ENCODE measurements at places on chromosomes 4 and X.

DNA sequence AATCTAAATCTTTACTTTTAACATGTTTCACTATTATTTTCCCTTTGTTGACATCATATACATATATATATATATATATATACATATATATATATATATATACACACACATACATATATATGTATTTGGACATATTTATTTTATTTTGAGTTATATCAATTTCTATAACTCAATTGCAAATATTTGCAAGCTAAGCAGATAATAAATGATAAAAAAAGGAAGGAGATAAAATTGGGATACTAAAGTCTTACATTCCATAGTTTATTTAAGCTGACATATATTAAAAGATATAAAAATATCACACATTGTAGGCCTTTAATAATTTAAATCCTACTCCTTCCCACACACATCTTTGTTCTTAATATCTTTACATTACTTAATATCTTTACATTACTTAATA lies 372.2 kb downstream of the GRXCR1 start:
- DNase-seq: no peak

DNA sequence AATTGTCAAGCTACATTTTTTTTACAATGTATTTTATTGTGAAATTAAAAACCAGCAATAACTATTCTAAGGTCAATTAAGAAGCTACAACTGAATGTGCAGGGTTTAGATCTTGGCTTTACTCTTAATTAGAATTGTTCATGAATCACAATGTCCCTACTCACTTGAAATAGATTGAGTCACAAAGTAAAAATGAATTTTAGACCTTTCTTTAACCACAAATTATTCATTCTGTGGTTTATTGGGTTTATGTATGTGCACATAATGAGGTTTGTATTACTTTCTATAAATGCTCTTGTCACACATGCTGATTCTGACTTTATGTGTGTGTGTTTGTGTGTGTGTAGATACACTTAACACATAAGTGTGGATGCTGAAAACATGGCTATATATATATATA lies 647.0 kb upstream of the AADAT start:
- DNase-seq: no peak

DNA sequence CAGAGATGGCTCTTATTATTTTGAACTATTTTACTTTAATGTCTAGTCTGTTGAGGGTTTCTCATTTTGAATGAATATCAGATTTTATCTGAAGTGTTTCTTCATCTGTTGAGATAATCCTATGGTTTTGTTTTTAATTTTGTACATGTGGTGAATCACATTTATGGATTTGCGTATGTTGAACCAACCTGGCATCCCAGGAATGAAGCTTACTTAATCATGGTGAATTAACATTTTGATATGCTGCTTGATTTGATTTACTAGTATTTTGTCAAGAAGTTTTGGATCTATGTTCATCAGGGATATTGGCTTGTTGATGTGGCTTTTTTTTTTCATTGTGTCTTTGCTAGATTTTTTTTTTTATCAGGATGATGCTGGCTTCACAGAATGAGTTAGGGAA lies 2390.9 kb downstream of the PCDH7 start:
- DNase-seq: no peak

GRCh38 chr4:76800902-76801301 lies 97.0 kb downstream of the SOWAHB start:
- no peak for DNase-seq

DNA sequence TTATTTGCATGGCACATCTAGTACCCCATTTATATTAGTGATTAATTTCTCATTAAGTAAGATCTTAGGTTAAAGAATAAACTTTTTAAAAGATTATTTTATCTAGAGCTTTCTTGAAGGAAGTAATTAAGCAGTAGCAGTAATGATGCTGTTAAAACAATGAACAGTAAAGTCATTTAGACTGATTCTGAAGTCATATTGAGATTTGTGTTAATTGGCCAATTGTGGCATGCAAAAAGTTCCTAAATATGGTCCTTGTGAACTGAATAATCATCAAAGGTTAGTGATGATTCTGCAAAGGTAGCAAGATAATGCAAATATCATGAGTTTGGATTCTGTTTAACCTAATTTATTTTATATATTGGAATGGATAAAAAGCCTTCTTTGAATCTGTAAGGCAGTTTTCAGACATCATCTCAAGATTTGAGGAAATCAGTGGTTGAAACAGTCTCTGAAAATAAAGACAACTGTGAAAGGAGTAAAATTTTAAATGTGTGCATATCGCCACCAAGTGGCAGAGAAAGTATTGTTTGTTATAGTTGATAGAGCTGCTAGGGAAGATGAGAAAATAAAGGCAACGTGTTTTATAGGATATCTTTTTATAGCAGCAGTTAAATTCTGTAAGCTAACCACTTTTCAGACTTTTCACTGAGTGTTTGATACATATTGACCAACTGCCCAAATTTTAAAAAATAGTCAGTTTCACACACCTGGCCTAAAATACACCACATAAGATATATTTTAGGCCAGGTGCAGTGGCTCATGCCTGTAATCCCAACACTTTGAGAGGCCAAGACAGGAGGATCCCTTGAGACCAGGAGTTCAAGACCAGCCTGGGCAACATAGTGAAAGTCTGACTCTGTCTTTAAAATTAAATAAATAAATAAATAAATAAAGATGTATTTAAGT lies 79.6 kb downstream of the CCKAR start:
- DNase-seq: no peak

GRCh38 chrX:27675493-27675892 lies 85.3 kb downstream of the DCAF8L2 start:
- no peak for DNase-seq

All from amygdala (tissue), 56 donors.